ENCODE measurements at places on chromosomes 13 and 19.
A peak's percentile ranks its signal among the peaks of the same experiment; 100 is the strongest.

DNA sequence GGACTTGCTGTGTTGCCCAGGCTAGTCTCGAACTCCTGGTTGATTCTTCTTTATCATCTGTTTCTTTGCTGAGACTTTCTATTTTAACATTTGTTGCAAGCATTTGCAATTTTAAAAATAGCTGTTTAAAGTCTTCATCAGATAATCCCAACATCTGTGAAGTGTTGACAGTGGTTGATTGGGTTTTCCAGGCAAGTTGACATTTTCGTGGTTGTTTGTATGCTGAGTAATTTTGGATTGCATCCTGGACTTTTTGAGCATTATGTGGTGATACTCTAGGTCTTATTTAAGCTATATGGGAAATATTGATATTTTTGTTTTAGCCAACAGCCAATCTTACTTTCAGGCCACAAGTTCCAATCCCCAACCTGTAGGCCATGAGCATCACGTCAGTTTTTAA, 25.1 kb downstream of the AP1M1 start:
- no peak for DNase-seq

GRCh38 chr19:2053601-2054389, 2.8 kb upstream of the MKNK2 start:
- DNase-seq = no peak

GRCh38 chr19:13329766-13330165, 176.5 kb downstream of the CACNA1A start:
- no peak for DNase-seq

- no peak for DNase-seq
Observed at GRCh38 chr13:24129914-24130774, 30.4 kb upstream of the SPATA13 start.

DNA sequence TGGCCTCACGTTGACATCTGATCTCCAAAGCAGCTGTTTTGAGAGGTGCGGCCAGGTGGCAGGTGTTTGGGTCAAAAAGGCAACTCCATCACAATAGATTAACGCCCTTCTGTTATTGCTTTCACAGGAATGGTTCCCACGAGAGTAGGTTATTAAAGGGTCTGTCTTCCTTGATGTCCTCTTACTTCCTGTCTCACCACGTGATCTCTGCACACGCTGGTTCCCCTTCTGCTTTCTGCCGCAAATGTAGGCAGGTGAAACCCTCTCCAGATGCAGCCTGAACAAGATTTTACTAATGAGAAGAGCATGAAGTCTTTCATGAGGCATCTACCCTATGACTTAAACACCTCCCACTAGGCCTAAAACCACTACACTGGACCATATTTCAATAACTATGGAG, 22.8 kb upstream of the ZNF564 start:
- no peak for DNase-seq

DNA sequence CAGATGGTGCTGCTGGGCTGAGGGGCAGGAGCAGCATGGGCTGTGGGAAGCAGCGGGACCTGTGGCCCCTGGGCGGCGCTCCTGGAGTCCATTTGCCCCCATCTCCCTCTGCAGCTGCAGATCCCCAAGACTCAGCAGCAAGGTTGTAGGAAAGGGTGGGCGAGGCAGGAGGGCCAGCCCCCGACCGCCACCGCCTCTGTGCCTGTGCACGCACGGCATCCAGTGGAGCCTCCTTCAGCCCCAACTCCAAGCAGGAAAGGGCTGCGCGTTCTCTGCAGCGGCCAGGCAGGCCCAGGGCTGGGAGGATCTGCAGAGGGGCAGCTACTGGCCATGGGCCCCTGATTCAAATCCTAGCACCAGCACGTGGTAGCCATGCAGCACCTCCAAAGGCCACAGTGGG, 20.8 kb downstream of the DPF1 start:
- DNase-seq = no peak

DNA sequence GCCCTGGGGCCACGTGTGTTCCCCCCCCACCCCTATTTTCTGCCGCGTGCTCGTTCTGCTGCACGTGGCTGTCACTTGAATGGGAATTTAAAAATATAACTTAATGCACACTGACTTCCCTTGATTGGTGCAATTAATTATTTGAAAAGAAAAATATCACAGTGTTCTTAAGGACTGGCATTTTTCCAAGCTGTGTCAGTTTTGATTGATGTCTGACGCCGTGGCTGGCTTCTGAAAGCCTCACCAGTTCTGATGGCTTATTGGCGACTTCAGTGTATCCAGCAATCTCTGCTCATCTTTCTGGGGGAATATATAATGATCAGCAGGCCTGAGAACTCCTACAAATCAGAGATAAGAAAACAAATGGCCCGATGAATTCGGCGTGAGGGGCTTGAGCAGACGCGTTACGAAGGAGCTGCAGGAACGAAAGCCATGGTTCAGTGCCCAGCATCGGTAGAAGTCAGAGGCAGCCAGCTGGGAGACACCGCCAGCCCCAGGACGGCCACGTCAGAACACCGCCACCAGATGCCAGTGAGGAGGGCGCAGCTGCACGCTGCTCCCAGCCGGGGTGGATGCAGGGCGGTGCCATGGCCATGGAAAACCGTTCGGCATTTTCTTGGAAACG, 111.2 kb downstream of the KDM4B start:
- DNase-seq = no peak

DNA sequence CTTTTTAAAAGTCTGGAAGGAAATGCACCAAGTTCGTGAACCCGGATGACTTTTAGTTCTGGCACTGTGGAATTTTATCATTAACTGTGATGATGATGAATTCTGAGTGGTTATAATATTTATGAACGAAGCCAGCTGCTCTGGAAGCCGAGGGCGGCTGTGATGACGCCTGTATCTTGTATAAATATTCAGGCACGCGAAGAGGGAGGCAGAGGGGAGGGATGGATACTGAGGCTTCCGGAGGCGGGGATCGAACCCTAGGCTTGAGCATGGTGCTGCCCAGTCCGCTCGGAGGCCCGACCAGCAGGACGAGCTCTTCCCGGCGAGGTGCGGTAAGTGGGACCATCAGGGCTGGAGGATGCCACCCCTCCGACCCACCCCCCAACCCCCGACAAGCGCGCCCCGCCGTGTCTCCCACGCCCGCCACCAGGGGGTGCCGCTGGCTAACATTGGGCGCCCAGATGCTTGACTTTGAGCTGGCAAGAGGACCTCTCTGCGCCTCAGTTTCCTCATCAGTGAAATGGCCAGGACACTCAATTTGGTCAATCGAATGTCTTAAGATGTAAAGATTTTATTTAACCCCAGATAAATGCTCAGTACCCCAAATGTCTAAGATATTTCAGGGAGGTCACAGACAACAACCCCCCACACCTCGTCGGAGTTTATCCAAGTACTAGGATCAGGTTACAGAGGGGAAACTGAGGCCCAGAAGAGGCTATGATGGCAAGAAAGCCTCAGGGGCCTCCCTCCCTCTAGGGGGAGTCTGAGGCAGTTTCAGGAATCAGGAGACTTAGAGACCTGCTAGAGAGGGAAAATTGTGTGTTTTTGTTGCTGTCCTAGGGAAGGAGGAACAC, 4.5 kb upstream of the RAB3A start:
- peak; percentile 39 for DNase-seq

GRCh38 chr19:30469774-30470173, 97.6 kb downstream of the ZNF536 start:
- DNase-seq = no peak

DNA sequence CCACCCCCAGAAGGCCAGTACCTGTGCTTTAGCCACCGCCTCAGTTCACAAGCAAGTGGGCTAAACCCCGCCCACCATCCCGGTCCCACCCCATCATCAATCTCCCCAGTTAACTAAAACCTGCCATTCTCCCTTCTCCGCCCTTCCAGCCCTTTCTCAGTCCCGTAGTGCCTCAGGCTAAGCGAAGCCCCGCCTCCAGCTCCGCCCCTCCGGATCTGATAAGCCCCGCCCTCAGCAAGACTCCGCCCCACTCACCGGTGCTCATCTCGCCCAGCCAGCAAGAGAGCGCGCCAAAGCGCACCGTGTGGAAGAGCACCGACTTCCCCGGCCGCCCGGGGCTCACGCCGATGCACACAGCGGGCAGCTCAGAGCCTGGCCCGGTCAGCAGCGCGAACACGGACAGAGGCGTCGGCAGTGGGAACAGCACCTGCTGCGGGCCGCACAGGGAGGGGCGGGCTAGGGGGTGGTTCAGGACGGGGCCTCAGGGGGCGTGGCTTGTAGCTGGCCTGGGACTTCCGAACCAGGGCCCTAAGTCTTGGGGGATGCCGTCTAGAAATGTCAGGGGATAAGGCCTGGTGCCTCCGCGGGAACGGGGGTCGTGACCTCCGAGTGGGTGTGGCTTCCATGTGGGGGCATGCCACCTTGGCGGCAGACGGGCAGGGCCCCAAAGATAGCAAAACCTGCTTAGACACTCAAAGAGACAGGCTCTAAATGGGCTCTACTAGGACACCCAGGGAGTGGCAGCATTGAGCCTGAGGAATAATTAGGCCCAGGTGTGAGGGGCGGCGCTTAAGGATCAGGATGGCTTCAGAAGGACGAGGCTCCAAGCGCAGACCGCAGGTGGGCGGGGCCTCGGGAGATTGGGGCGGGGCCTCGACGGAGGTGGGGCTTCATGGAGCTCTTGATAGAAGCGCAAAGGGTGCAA, 21.4 kb downstream of the MAP4K1 start:
- DNase-seq = no peak

All from CD4-positive, alpha-beta T cell treated with Interferon alpha-2 for 1 hour (primary cell).